Stimulated activated CD4-positive, alpha-beta T cell treated with anti-CD3 and anti-CD28 coated beads, Interleukin-15, amount 100 ng/mL, for 48 hours (primary cell): ENCODE measurements at places on chromosomes 7 and 10.
A peak's percentile ranks its signal among the peaks of the same experiment; 100 is the strongest.

DNA sequence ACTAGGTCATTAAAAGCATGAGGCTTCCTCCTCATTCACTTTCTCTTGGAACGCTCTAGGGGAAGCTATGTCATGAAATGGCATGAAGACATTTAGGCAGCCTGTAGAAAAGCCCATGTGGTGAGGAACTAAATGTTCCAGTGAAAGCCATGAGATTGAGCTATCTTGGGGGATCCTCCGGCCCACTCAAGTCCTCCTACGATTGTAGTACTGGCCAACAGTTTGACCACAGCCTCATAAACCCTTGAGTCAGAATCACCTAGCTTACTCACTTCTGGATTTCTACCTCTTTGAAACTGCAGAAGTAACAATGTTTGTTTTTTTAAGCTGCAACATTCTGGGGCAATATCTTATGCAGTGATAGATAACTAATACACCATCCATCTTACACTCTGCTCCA, 605.1 kb downstream of the SORCS1 start:
- no peak for DNase-seq

GRCh38 chr7:137950967-137951366, 50.9 kb downstream of the CREB3L2 start:
- DNase-seq = no peak

GRCh38 chr10:125002047-125002422, 60.1 kb downstream of the ZRANB1 start:
- DNase-seq = no peak

GRCh38 chr7:9557853-9558252, 1124.4 kb downstream of the NXPH1 start:
- DNase-seq = no peak

- no peak for DNase-seq
Observed at GRCh38 chr7:5423976-5424748, 528 bp upstream of the TNRC18 start.

DNA sequence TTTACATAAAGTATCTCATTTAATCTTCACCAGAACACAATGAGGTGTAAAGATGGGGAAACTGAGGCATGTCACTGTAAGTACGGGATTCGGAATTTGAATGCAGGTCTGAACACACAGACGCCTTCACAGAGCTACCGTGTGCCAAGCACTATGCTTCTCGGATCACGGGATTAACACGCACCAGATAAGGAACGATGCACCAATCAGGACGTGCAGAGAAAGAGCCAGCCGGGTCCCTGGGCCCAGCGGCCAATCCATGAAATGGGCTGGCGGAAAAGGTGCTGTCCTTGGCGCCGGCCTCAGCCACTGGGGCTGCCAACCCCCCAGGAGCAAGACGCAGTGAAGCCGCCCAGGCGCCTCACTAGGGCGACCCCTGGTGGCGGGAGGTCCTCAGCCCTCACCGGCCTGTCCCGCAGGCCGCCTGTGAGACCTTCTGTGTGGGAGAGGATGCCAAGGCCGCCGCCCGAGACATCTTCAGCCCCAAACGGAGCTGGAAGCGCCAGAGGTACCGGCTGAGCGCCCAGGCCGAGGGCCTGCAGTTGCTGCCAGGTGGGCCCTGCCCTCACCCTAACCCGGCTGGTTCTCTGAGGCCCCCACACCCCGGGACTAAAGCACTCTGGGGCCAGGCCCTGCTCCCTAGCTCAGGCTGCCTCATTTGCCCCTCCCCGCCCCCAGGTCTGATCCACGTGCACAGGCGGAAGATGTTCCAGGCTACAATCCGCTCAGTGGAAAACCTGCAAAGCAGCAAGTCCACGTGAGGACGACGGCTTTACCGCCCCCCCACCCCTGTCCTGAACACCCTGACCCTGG, 15.6 kb downstream of the ATG9B start:
- DNase-seq = peak; percentile 70

DNA sequence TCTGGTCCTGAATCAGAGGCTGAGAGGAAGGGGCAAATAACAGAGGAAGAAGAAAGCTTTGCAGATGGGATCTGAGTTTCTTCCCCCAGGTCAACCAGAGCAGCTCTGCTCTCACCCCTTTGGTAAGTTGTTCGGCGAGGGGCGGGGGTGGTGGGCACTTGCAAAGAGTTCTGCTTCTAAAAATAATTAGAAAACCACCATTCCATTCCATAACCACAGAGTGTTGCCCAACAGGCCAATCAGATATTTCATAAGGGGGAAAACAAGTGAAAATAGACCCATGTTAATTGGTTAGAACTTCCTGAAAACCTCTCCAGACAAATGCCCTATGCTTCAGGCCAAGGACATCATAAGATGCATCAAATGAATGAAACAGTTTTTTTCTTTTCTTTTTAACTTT, 43.6 kb upstream of the R3HCC1L start:
- no peak for DNase-seq

DNA sequence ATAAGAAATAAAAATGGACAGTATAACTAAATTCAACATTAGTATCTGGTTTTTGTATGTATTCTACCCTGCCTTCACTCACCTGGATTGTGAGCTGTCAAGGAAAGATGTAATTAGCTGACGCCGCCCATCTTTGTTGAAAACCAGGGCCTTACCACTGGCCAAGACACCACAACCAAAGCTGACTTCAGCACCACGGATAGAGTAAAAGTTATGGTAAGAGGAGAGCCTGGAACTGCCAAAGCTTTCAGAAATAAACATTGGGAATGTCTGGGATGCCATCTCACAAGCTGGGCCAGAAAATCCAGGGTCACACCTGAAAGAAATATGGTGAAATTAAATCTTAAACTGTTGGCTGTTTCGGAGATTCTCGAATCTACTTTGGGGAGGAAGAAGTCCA, 190.1 kb upstream of the SLC26A5 start:
- no peak for DNase-seq

DNA sequence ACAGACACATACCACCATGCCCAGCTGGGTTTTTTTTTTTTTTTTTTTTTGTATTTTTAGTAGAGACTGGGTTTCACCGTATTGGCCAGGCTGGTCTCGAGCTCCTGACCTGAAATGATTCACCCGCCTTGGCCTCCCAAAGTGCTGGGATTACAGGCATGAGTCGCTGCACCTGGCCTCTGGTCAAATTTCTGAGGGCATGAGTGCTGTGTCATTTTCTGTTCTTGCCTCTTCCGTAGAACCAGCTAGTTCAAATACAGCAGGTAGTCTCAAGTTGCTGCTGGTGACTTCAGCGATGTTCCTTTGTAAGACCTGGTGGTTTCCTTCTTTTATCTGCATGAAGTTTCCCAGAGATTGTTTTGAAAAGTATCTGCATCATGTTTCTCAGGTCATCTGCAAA, 134.8 kb upstream of the SHH start:
- no peak for DNase-seq

DNA sequence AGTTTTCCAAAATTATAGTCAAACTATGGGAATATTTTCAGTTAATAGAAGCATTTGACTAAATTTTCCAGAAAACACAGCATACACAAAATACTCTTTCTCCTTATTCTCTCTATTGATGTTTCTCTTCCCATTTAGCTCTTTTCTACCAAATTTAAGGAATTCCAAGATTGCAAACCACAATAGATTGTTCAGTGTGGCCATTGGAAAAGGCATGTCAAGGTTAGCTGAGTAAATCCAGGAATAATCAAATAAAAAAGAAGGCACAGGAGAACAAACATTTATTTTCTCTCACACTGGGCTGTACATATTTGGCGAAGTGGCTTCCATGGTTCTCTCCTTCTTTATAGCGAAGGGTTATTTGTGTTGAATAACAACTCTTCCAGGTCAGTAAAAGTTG, 117.3 kb downstream of the THSD7A start:
- DNase-seq = no peak

DNA sequence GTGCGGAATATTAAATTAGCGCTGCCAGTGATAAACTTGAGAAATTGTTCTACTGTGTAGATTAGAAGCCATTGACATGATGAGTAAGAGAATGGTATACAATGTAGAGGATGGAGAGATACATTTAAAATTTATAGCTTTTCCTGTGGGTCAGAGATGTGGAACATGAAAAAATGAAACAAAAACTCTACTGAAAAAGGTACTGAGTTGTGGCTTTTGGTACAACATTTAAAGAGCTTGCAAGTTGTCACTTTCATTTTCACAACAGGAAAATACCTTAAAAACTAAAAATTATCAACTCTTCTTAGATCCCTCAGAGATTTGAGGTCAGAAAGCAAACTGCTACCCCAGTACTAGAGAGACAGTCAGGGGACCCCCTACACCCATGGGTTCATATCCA, 348.8 kb upstream of the CDC14C start:
- no peak for DNase-seq

DNA sequence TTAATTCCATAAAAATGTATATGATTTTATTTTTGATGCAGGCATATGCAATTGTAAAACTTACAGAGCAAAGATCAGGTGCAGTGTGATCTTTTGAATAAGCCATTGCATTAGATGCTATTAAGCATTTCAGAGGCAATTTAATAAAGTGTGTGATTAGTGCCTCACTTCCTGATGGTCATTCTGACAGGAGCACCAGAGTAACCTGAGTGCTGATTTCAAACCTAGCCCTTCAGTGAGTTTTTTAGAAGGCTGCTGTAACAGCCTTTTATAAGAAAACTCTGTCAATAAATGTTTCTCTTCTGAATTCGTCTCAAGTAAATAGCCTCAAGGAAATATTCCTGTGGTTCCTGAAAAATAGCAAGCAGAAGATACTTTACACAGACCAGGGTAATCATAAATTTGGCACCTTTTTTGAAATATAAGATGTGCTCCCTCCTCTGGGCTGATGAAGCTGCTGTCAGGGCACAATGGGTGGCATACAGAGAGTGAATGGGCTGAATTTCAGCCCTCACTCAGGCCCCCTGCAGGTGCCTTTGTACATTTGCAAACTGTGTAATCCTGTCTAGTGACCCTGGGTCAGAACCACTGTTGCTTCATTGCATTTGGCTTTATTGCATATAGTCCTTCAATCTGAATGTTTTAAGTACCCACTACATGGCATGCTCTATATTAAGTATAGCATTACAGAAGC, 193.7 kb upstream of the CSTF2T start:
- DNase-seq = no peak

- no peak for DNase-seq
Observed at GRCh38 chr7:149741629-149742028, 31.8 kb downstream of the ZNF467 start.

- DNase-seq = no peak
Observed at GRCh38 chr7:112511451-112512202, 30.8 kb downstream of the LSMEM1 start.
